Stimulated activated CD4-positive, alpha-beta T cell treated with anti-CD3 and anti-CD28 coated beads, Interleukin-15, amount 100 ng/mL, for 1 hour (primary cell): ENCODE measurements at places on chromosomes 1 and 21.

- DNase-seq = no peak
Observed at GRCh38 chr21:46157396-46157986, 2.1 kb upstream of the FTCD start.

DNA sequence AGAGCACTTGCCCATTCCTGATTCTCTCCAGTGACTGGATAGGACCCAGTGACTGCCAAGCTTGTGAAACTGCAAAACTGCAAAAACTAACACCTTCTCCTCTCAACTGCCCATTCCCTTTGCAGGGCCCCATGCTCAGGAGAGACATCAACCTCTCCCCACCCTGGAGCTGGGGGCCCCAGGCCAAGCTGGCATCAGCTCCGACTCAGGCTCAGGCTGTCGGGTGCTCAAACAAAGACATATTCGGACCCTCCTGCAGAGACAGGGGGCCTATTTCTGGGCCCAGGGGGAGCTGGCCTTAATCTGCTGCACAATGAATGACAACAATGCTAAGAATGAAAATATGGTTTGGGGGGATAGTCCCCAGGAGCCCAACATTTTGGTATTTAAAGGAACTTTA is 11.8 kb downstream of the LMX1A start:
- no peak for DNase-seq

DNA sequence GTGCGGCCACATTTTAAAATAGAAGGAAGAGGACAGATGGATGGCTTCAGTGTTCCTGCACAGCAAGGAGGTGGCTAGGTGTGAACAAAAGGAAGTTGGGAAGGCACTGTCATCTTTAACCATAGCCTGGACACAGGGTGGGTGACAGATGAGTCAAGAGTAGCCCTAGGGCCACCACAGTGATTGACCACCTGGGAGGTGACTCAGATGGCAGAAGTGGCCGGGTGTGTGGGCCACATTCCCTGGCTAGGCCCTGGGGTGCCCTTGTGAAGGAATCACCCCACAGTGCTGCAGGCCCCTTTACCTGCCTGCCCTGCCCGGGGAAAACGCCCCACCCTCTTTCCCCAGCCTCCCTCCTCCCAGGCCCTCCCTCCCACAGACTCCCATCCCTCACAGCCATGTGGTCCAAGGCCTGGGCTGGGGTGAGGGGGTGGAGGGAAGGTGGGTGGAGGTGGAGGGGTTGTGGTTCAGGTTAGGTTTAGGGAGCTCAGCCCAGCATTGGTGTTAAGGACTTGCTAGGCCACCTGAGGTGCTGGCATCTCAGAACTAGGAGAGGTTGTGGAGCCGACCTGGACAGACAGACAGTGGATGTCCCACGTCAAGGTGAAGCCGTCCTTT is 59.1 kb downstream of the SPSB1 start:
- no peak for DNase-seq

- no peak for DNase-seq
Observed at GRCh38 chr1:218867941-218868626, 305.6 kb upstream of the LYPLAL1 start.

- DNase-seq = no peak
Observed at GRCh38 chr1:173365341-173365740, 111.8 kb upstream of the PRDX6 start.

GRCh38 chr1:30966690-30967369 is 58.3 kb upstream of the SDC3 start:
- DNase-seq = no peak

GRCh38 chr1:28716336-28716735 is 20.4 kb upstream of the YTHDF2 start:
- no peak for DNase-seq

GRCh38 chr1:118826669-118827068 is 161.5 kb downstream of the TBX15 start:
- DNase-seq = no peak

- DNase-seq = no peak
Observed at GRCh38 chr1:1462318-1462966, 9.1 kb upstream of the ATAD3B start.

GRCh38 chr1:117267232-117267774 is 56.6 kb upstream of the VTCN1 start:
- DNase-seq = no peak

- DNase-seq = peak; percentile 30
Observed at GRCh38 chr1:198699167-198700015, 60.6 kb downstream of the PTPRC start.

- no peak for DNase-seq
Observed at GRCh38 chr1:236023926-236024565, 40.8 kb downstream of the NID1 start.

DNA sequence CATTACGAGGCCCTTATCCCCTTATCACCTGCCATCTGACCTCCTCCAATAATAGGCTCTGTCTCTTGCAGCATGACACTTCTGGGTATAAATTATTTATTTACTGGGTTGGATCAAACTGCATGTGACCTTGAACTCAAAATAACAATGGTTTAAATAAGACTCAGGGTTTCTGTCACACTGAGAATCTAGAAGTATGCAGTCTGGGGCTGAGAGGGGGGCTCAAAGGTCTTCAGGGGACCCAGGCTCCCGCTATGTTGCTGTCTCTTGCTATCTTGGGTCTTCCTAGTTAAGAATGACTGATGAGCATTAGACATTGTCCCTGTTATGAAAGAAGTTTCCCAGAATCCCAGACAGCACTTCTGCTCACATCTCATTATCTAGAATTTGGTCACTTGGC is 133.5 kb downstream of the URB2 start:
- no peak for DNase-seq

- no peak for DNase-seq
Observed at GRCh38 chr1:1600861-1601563, 1.1 kb upstream of the FNDC10 start.

DNA sequence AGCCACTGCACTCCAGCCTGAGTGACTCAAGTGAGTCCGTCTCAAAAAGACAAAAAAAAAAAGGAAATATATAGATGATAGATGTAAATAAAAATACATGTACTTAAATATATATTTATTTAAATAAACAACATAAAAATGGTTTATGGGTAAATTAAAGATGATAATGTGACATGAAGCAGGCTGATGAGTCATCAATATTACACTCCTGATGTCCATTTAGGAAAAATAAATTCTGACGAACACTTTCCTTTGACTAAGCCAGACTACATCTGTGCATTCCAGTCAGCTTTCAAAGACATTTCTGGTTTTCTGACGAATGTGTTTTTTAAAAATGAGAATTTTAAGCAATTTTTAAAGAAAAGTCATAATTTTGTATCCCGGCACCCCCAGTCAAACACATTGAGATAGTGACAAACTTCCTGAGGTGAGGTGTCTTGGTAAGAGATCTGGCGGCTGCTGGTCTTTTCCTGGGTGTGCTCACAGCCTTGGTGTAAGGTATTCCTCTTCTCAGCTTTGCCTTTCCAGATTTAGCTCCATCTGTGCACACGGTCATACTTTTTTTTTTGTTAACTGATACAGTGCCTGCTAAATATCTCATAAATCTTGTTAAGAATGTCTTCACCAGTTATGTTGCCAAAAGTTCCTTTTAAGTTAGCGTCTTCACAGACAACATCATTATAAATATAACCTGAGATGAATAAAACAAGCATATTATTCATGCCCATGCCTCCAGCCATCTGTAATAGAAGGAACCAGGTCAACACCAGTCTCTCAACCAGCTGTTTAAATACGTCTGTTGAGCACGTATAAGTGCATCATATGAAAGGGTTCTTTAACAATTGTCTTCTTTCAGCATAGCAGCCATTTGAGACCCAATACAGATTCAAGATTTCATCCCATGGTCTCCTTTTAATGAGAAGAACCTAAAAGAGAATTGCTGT is 214.5 kb upstream of the PLD5 start:
- DNase-seq = no peak

- no peak for DNase-seq
Observed at GRCh38 chr1:7862211-7863060, 9.6 kb upstream of the UTS2 start.

GRCh38 chr1:69413129-69413528 is 154.6 kb upstream of the LRRC7 start:
- no peak for DNase-seq

DNA sequence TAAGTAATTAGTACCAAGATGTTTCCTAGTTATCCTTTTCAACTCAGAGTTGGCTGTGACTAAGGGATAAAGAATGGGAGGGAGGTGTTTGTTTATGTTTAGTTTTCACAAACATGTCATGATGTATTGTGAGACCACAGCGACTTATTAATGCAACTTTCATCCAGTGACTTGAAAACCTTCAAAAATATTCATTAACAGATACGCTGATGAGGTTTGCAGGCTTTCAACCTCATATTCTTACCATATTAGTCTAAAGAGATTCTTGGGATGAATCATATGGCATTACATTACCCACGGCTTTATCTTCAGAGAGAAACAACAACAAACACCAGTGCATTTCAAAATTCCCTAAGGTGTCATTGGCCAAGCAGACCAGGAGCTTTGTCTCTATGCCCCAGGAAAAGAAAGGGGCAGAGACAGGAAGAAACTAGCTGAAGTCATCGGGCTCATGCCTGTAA is 36.4 kb downstream of the PALMD start:
- no peak for DNase-seq

- no peak for DNase-seq
Observed at GRCh38 chr1:58829866-58830265, 46.0 kb upstream of the JUN start.

DNA sequence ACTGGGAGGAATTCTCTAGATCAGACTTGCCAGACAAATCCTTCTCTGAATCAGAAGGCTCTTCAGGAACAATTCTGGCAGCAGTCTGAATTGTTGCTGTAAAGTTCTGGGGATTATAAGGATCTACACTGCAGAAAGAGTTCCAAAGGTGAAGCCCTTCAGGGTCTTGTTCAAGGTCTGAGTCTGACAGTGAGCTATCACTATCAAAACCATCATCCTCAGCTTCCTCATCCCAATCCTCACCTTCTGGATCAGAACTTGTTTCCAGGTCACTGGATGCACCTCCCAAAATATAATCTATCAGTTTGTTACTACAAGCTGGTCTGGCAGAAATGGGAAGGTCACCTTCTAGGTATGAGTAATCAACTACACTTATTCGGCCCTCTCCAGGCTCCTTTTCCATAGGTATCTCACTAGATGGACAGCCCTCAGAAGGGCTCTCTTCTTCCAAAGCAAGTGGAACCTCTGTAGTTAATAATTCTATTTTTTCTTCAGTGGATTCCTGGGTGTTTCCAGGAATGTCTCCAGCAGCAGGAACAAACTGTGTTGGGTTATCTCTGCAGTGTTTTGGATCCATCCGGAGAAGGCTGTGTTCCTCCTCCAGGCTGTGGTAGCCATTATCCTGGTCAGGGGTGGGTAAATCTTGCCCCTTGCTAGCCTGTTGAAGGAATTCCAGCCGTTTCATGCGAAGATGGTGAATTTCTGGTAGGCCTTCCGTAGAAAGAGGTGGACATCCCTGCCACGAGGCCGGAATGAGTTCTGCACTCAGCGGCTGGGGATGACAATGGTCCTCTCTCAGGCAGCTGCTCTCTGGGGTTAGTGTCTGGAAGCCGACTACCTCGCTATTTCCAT is 1.6 kb downstream of the PPP1R15B start:
- no peak for DNase-seq

- DNase-seq = no peak
Observed at GRCh38 chr1:25095635-25096200, 136.6 kb downstream of the SYF2 start.

DNA sequence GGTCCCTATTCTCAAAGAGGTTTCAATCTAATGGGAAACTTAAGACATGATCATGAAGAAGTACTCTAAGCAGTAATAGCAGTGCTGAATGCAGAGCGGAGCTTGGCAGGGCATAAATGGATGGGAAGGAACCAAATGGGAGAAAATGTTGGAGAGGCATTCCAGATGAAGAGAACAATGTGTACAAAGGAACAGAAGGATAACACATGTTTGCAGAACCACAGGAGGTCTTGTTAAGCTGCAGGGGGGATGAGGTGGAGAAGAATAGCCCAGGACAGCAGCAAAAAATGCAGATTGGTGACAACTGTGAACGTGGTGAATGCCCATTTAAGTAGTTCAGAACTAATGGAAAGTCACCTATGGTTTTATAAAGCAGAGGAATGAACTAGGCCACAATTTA is 99.1 kb downstream of the ASTN1 start:
- DNase-seq = no peak

DNA sequence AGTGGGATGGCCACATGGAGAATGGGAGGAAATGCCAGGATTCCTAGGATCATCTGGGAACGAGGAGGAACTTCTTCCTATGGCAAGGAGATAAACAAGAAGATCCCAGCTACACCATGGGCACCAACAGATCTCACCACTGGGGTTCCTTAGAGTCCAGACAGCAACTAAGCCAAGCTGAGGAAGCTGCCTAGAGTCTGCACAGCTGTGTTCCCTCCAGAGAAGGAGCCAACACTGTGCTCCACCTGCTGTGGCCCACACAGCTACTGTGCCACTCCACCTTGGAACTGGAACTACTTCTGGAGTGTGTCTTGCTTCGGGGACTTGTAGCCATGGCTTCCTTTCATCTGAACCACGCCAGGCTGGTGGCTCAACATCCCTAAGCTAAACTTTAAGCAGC is 6.0 kb downstream of the IFNAR1 start:
- DNase-seq = no peak
